ENCODE measurements at places on chromosomes 2 and 18. TPM values are rescaled to one million over a fixed set of nuclear protein-coding genes. Genes with fewer than 3 reads are reported as not detected.

Gene TRMT61B
- total RNA-seq: 14.8 TPM

Gene CFAP65
- total RNA-seq: not detected

Gene CCL20
- not detected for total RNA-seq

Gene SP140
- 51.5 TPM for total RNA-seq

Gene BOLL
- not detected for total RNA-seq

Gene MROH2A
- total RNA-seq: not detected

Gene CAPN13
- not detected for total RNA-seq

GRCh38 chr2:139162456-139162855 is 382.3 kb upstream of the NXPH2 start:
- no peaks in the 10 kb centered on the region for H3K36me3 ChIP-seq
- no peak for DNase-seq
- H3K4me3 ChIP-seq: no peak overlapping the region
- no peaks in the 10 kb centered on the region for H3K27me3 ChIP-seq
- H3K27ac ChIP-seq: no peak overlapping the region
- no peaks in the 10 kb centered on the region for H3K4me1 ChIP-seq

GRCh38 chr2:174327841-174328113 is 7.0 kb upstream of the SP9 start:
- peaks cover 13% of the 10 kb centered on the region for H3K4me1 ChIP-seq
- H3K27me3 ChIP-seq: peaks cover 56% of the 10 kb centered on the region
- DNase-seq: peak; percentile 16
- no peaks in the 10 kb centered on the region for H3K36me3 ChIP-seq
- no peak overlapping the region for H3K27ac ChIP-seq
- H3K4me3 ChIP-seq: no peak overlapping the region

DNA sequence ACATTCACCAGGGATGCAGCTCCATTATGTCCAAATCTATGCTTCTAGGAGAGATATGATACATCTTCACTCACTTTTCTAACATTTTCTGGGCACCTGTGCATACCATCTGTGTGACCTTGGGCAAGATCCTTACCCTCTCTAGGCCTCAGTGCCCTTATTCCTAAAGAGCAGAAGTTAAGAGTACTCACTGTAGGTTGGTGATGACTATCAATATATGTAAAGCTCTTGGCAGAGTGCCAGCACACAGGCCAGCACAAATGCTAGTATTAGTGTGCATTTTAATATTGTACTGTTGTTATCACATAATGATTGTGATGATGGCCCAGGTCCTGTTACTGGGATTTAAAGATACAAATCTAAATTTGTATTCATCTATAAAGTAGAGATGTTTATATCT is 199.2 kb downstream of the RAD51AP2 start:
- no peaks in the 10 kb centered on the region for H3K4me1 ChIP-seq
- no peak overlapping the region for H3K4me3 ChIP-seq
- H3K36me3 ChIP-seq: no peaks in the 10 kb centered on the region
- no peak for DNase-seq

DNA sequence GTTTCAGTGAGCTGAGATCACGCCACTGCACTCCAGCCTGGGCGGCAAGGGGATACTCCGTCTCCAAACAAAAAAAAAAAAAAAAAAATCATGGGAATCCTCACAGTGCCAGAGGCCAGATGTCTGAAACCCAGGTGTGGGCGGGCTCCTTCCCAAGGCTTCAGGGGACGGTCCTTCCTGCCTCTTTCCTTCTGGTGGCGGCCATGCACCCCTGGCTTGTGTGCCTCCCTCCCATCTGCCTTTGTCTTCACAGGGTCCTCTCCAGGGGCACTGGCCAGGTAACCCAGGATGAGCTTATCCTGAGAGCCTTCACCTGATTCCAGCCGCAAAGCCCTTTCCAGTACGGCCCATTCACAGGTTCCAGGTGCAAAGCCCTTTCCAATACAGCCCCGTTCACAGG is 40.9 kb upstream of the GPC1 start:
- H3K27ac ChIP-seq: no peak overlapping the region
- no peak for DNase-seq
- H3K4me3 ChIP-seq: no peak overlapping the region
- H3K4me1 ChIP-seq: no peaks in the 10 kb centered on the region
- H3K36me3 ChIP-seq: no peaks in the 10 kb centered on the region

- no peak overlapping the region for H3K4me3 ChIP-seq
- H3K27ac ChIP-seq: no peak overlapping the region
- no peaks in the 10 kb centered on the region for H3K36me3 ChIP-seq
- no peaks in the 10 kb centered on the region for H3K27me3 ChIP-seq
- no peak for DNase-seq
- peaks cover 5% of the 10 kb centered on the region for H3K4me1 ChIP-seq
Measured at GRCh38 chr2:181389524-181389923, 67.7 kb upstream of the ITGA4 start.

- H3K27me3 ChIP-seq: no peaks in the 10 kb centered on the region
- no peak for DNase-seq
Measured at GRCh38 chr2:14552818-14553217, 79.7 kb upstream of the LRATD1 start.

DNA sequence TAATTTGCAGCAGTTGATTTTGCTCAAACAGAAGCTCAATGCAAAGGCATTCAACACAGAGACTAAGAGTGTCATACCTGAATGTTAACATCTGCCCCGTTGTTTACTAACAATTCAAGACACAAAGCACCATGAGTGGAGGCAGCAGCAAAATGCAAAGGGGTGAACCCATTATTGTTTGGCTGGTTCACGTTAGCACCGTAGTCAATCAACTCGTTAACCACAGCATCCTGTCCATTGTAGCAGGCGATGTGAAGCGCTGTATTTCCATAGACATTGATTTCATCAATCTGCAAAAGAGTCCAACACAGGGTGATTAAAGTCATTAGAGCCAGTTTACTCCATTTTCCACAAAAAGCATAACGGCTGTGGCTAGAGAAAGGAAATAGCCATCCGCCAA is 189.3 kb downstream of the ANKRD44 start:
- peaks cover 12% of the 10 kb centered on the region for H3K4me1 ChIP-seq
- H3K27ac ChIP-seq: peak overlapping the region; percentile 36
- H3K4me3 ChIP-seq: no peak overlapping the region
- H3K36me3 ChIP-seq: peaks cover 10% of the 10 kb centered on the region

GRCh38 chr18:48922226-48922800 is 28.5 kb downstream of the SMAD7 start:
- no peak for DNase-seq
- H3K36me3 ChIP-seq: peaks cover 16% of the 10 kb centered on the region
- H3K27me3 ChIP-seq: no peaks in the 10 kb centered on the region
- H3K27ac ChIP-seq: no peak overlapping the region

- H3K27me3 ChIP-seq: no peaks in the 10 kb centered on the region
- H3K27ac ChIP-seq: no peak overlapping the region
- DNase-seq: no peak
- H3K36me3 ChIP-seq: no peaks in the 10 kb centered on the region
- no peaks in the 10 kb centered on the region for H3K4me1 ChIP-seq
- no peak overlapping the region for H3K4me3 ChIP-seq
Measured at GRCh38 chr18:11807233-11807632, 44.0 kb upstream of the CHMP1B start.

- H3K4me3 ChIP-seq: no peak overlapping the region
- H3K27ac ChIP-seq: no peak overlapping the region
- H3K36me3 ChIP-seq: no peaks in the 10 kb centered on the region
- H3K4me1 ChIP-seq: no peaks in the 10 kb centered on the region
- no peak for DNase-seq
Measured at GRCh38 chr2:3073704-3074103, 303.9 kb downstream of the EIPR1 start.

DNA sequence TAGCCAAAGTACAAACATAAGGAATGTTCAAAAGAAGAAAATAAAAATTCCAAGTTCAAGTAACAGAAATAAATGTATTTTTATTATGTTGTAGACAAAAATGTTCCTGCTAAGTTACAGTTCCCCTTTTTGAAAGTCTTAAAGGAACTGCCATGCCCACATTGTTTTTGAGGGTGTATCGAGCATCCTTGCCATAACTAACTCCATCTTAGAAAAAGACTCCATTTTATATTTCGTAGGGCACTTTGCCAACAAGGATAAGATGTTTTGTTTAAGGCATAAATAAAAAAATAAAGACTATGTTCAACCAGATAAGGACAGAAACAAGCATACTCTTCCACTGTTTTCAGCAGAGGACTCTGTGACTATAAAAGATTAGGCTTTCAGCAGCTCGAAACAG is 67.3 kb downstream of the TMEM237 start:
- no peak overlapping the region for H3K27ac ChIP-seq
- no peak for DNase-seq
- no peaks in the 10 kb centered on the region for H3K27me3 ChIP-seq
- no peak overlapping the region for H3K4me3 ChIP-seq
- no peaks in the 10 kb centered on the region for H3K4me1 ChIP-seq
- H3K36me3 ChIP-seq: no peaks in the 10 kb centered on the region

- no peak overlapping the region for H3K27ac ChIP-seq
- no peak overlapping the region for H3K4me3 ChIP-seq
- no peaks in the 10 kb centered on the region for H3K36me3 ChIP-seq
- no peaks in the 10 kb centered on the region for H3K27me3 ChIP-seq
- no peak for DNase-seq
Measured at GRCh38 chr18:6441200-6441599, 26.5 kb upstream of the L3MBTL4 start.

- peak overlapping the region; percentile 89 for H3K27ac ChIP-seq
- peak; percentile 81 for DNase-seq
- no peaks in the 10 kb centered on the region for H3K27me3 ChIP-seq
- peaks cover 11% of the 10 kb centered on the region for H3K36me3 ChIP-seq
Measured at GRCh38 chr2:157441072-157441454, 2.8 kb downstream of the CYTIP start.

All from naive thymus-derived CD4-positive, alpha-beta T cell (primary cell).